ENCODE measurements at places on chromosomes 2 and 18.

DNA sequence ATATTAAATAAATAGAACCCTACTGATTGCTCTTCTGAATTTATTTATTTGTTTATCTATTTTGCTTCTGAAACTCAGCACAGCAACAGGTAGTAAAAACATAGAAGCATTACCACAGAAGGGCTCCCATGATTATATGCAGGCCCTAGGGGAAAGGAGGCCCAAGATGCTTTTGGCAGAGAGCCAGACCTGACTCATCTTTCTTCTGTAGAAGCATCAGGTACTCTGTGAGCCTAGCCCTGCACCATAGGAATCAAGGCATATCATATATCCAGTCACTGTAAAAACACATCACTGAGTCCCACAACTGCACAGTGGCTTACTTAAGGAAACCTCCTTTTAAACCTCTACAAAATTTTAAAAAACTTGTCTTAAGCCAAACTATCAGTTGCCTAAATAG lies 1.8 kb downstream of the SCN9A start:
- no peak for DNase-seq

DNA sequence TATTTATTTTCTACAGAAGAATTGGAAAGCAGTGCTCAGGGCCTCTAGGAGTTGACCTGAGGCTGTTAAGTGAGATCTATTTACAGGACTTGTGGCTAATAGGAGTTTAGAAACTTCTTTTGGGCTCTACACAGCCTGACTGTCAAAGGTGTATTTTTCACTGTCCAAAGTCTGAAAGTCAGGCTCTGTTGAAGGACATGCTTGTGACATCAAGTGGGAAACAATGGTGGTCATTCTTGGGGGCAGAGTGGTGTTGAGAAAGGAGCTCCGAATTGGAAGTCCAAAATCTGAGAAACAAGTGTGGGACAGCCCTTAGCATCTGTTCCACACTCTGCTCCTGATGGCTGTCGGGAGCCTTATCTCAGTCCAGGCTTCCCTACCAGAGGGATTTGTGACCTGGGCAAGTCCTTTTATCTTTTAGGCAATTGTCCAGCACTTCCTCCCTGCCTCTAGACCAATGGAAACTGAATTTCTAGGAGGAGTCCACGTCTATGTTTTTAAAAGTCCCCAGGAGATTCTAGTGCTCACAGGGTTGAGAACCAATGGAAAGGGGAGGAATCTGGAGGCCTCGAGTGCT lies 76.4 kb downstream of the LIPG start:
- no peak for DNase-seq

GRCh38 chr2:28565720-28566295 lies 69.9 kb downstream of the PLB1 start:
- no peak for DNase-seq

- no peak for DNase-seq
Observed at GRCh38 chr2:226439337-226439736, 360.3 kb downstream of the IRS1 start.

GRCh38 chr18:45012286-45012685 lies 331.6 kb downstream of the SETBP1 start:
- DNase-seq = no peak

- no peak for DNase-seq
Observed at GRCh38 chr2:45681675-45682074, 30.2 kb downstream of the PRKCE start.

DNA sequence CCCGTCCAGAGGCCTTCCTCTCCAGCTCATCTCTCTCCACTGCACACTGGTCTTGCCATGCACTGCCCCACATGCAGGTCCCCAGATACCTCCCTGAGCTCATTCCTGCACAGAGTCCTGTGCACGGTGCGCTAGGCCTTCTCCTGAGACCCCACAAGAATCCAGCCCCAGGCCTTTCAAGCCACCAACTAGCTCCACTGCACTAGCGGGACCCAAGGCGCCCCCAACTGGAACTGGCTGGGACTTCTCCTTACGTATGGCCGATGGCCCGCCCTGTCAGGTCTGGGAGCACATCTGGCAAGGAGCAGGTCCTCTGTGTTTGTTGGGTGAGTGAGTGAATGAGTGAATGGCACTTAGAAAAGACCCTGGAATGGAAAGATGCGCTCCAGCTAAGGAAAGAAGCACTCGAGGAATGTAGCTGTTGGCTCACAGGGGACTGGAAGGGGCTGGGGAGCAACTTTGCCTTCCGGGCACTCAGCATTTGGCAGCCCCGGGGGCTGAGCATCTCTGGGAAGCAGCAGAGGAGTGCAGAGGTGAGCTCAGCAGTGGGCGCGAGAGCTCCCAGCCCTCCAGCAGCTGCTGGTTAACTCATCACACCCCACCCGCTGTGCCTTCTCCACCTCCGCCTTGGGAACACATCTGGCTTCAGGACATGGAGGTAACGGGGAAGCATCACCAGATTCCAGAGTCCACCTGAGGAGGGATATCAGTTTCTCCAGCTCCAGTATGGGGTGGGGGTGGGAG lies 223.1 kb downstream of the GLI2 start:
- DNase-seq = no peak
